Right hindlimb (tissue), 1 donor: ENCODE measurements at places on chromosomes 2 and 18.

- DNase-seq = no peak
Measured at GRCh38 chr2:62065243-62065642, 130.7 kb upstream of the B3GNT2 start.

DNA sequence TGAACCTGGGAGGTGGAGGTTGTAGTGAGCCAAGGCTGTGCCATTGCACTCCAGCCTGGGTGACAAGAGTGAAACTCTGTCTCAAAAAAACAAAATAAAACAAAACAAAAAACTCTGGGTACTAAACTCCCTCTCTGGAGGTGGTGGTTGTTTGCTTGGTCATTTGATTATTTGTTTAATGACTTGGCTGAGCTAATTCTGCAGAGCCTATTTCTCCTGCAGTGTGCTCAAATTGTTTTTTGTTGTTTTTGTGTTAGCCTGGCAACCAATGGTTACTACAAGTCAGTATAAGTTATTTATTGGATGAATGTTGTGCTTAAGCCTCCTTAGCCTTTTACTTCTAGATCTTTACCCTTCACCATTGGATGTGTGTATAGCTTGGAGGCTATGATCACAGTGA, 387.5 kb downstream of the ADCYAP1 start:
- no peak for DNase-seq

DNA sequence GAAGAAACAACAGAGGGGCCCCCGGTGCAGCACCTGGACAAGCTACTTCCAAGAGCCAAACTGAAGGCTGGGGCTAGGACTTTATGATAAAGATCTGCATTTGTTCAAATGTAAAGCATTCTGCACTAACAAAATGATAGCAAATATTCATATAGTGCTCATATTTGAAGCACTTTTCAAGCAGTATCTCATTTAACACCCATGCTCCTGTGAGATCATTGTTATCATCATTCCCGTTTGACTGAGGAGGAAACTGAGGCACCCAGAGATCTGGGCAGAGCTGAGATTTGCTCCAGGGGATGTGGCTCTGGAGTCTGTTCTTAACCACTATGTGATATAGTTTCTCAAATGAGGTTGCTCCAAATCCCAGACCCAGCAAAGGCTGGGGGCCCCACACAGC, 9.8 kb downstream of the KCTD1 start:
- DNase-seq = no peak

DNA sequence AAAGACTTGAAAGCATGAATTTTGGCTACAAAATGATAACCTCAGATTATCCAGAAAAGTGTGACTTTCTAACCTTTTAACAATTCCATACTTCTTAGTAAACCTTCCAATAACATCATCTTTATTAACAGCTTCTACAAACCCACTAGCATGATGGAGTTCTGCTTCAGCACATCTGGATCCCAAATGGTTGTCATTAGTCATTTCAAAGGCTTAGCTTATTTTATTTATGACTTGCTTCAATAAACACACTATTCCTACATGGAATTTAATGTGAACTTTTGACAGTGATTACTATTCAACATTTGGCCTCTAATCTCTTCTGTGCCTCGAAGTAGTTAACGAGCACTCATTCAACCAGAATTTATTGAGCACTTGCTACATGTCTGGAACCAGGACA, 808.3 kb downstream of the TSN start:
- DNase-seq = no peak

- no peak for DNase-seq
Measured at GRCh38 chr2:187985923-187986322, 305.8 kb upstream of the GULP1 start.

DNA sequence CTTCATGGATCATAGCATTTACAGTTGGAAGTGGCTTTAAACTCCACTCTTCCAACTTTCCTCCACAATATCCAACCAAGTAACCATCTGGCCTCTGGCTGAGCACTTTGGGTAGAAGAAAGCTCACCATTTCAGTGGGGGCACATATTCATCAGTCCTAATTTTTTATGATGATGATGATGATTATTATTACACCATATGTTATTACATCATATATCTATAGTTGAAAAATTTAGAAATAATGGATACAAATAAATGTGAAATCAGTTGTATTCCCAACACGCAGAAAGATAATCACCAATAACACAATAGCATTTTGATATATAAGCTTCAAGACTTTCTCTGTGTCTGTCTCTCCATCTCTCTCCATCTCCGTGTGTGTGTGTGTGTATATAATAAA, 26.6 kb upstream of the ZCCHC2 start:
- DNase-seq = no peak

GRCh38 chr2:219783359-219783975, 156.0 kb downstream of the SLC4A3 start:
- peak; percentile 33 for DNase-seq

DNA sequence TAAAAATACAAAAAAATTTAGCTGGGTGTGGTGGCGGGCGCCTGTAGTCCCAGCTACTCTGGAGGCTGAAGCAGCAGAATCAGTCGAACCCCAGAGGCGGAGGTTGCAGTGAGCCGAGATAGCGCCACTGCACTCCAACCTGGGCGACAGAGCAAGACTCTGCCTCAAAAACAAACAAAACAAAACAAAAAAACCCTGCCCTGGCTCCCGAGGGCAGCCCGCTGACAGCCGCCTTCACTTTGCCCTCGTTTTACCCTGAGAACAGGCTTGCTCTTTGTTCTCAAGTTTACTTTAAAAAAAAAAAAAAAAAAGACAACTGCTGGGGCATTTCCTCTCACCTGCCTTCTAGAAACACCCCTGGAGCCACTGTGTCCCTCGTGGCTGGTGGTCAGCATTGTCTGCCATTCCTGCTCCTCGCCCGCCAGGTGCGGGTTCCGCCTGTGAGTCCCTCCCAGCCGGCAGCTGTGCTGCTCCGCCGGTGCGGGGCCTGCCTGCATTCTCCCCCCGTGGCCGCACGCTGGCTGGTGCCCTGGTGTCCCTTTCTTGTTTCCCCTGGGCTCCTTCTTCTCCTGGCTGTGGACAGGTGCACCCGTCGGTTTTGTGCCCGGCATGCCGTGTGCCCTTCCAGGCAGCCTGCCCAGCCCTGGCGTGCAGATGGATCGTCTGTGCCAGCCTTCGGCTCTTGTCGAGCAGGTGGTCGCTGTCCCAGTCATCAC, 105.7 kb downstream of the USP40 start:
- DNase-seq = peak; percentile 50
